ENCODE measurements at places on chromosomes 7 and 10.

- ATAC-seq = peak; percentile 20
Measured at GRCh38 chr10:127227663-127228062, 31.3 kb upstream of the INSYN2A start.

GRCh38 chr10:1048349-1048731 lies 579 bp downstream of the IDI1 start:
- ATAC-seq = peak; percentile 0

- no peak for ATAC-seq
Measured at GRCh38 chr7:89247207-89247606, 451.7 kb upstream of the TEX47 start.

DNA sequence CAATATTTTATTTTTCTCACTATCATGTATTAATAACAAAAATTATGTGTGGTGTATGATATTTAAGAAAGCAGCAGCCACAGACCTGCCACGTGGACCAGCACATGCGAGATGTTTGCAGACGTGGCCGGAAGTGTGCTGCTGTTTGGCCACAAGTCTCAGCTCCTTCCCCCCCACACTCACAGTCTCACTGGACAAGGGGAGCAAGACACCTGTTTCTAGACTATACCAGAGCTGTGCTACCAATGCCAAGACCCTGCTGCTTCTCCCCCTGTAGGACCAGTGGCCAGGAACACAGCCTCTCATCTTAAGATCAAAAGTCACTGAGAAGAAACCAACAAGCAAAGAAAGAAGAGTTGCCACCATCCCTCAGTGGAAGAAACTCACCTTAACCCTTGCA lies 258.9 kb upstream of the PPP2R2D start:
- ATAC-seq = no peak

GRCh38 chr10:132714986-132715775 lies 70.8 kb downstream of the NKX6-2 start:
- ATAC-seq = no peak

DNA sequence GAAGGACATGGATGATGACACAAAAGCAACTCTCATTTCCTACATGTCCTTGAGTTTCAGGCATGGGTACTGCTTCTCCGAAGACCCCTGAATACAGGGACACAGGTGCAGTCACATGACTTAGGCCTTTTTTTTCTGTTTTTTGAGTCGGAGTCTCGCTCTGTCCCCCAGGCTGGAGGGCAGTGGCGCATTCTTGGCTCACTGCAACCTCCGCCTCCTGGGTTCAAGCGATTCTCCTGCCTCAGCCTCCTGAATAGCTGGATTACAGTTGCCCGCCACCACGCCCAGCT lies 26.8 kb downstream of the IFT22 start:
- ATAC-seq = no peak

GRCh38 chr7:151436446-151437158 lies 3.3 kb downstream of the CRYGN start:
- no peak for ATAC-seq

GRCh38 chr10:98415731-98416119 lies 743 bp upstream of the PYROXD2 start:
- ATAC-seq = no peak

DNA sequence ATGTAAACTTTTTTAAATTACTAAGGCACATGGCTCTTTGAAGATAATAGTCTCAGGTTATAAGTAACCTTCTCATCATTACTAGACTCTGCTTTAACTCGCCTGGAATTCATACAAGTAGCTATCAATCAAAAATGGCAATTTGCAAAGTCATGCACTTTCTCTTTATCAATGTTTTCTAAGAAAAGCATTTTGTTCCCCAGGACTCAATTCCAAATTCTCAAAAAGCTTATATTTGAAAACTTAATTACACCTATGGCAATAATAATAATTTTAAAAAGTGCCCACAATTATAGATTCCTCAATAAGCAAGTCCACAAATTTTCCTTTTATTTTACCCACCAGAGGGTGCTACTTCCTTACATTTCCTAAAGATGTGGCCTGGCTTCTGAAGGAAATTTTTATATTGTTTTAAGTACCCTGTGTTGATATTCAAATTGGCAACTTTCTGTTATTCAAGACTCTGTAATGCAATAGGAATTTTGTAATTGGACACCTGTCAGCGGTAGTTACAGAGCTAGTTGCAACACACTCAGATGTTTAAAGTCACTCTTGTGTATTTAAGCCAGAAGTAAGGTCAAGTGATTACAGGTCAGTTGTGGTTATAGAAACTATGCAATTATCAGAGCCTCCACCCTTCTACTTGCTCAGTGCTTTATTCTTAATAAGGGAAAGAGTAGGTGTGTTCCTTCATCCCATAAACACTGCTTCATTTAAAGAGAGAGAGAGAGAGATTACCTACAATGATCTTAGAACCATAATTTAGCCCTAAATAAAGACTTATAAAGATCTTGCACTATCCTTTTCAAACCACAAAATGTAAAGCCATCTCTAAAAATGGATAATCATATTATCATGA lies 47.1 kb upstream of the HYAL4 start:
- ATAC-seq = no peak

GRCh38 chr10:133271521-133272300 lies 5.0 kb downstream of the ADAM8 start:
- no peak for ATAC-seq

GRCh38 chr7:100024020-100024619 lies 8.7 kb downstream of the ZKSCAN1 start:
- ATAC-seq = no peak

GRCh38 chr10:96772196-96772595 lies 51.9 kb upstream of the PIK3AP1 start:
- ATAC-seq = no peak

- no peak for ATAC-seq
Measured at GRCh38 chr7:24611130-24611529, 37.9 kb downstream of the PALS2 start.

- ATAC-seq = no peak
Measured at GRCh38 chr10:44006771-44007170, 358.1 kb upstream of the ZNF32 start.
